ENCODE measurements at places on chromosomes 1 and 21. TPM values are rescaled to one million over a fixed set of nuclear protein-coding genes. Genes with fewer than 3 reads are reported as not detected.

DNA sequence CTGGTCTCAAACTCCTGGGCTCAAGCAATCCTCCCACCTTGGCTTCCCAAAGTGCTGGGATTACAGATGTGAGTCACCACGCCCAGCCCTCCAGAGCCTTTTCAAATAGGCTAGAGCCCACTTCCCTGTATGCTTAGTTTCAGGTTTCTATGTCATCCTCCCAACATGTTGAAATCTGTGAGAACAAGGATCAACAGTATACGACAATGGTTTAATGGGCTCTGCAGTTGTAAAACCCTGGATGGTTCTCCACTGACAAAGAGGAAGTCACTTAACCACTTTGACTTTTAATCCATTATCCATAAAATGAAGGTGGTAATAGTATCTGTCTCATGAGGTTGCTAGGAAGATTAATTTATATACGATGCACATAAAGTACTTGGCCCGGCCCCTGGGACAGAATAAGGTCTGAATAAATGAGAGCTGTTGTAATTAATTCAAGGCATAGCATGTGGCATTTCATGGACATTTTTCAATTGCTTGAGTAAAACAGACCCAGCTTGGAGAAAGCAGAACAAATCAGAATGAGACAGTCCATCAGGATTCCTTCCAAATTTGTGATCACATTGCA lies 113.9 kb upstream of the ZNF648 start:
- peak; percentile 70 for DNase-seq

GRCh38 chr21:33374450-33375096 lies 28.6 kb upstream of the IFNGR2 start:
- DNase-seq, result peak; percentile 63

The TXNIP gene
- 11.9 TPM for total RNA-seq

DNA sequence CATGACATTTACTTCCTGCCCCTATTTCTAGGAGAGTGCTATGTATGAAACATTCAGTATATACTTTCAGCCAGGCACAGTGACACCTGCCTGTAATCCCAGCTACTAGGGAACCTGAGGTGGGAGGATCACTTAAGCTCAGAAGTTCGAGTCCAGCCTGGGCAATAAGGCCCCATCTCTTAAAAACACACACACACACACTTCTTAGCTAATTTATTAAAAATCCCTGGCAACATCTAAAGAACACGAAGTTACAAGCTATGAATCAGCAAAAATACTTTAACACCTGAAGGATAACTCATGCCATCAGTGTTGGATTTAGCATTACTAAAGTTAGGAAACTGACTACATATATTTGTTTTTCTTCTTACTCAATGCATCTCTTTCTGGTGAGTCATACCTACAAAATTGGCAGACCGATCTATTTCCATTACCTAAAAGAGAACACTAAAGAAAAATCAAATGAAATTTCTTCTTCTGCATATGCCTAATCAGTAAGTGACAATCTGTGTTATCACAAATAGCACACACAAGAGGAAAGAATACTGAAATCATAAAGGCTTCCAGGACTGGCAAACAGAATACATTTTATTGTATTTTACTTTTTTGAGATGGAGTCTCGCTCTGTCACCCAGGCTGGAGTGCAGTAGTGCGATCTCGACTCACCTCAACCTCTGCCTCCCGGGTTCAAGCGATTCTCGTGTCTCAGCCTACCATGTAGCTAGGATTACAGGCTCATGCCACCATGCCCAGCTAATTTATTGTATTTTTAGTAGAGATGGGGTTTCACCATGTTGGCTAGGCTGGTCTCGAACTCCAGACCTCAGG lies 41.4 kb downstream of the RNF115 start:
- DNase-seq, result peak; percentile 91

GRCh38 chr21:37711836-37712568 lies 204.3 kb downstream of the KCNJ6 start:
- peak; percentile 65 for DNase-seq

The SLC44A5 gene
- total RNA-seq, result 0.53 TPM

The UBE2J2 gene
- 125 TPM for total RNA-seq

- no peak for DNase-seq
These were observed 4.5 kb downstream of the EPHX1 start for GRCh38 chr1:225814381-225814780.

DNA sequence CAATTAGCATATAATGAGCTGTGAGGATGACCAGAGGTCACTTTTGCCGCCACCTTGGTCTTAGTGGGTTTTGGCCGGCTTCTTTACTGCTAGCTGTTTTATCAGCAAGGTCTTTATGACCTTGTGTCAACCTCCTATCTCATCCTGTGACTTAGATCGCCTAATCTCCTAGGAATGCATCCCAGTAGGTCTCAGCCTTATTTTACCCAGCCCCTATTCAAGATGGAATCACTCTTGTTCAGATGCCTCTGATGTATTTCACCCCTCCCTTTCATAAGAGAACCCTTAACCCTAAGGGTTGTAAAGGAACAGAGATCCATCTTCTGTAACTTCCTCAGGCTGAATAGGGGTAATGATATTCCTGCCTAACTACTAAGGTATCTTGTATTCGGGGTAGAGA lies 58.9 kb upstream of the PALMD start:
- no peak for DNase-seq

GRCh38 chr21:37060296-37060695 lies 12.6 kb downstream of the PIGP start:
- DNase-seq, result peak; percentile 97

GRCh38 chr1:6509919-6510291 lies 18.4 kb upstream of the PLEKHG5 start:
- DNase-seq, result no peak

DNA sequence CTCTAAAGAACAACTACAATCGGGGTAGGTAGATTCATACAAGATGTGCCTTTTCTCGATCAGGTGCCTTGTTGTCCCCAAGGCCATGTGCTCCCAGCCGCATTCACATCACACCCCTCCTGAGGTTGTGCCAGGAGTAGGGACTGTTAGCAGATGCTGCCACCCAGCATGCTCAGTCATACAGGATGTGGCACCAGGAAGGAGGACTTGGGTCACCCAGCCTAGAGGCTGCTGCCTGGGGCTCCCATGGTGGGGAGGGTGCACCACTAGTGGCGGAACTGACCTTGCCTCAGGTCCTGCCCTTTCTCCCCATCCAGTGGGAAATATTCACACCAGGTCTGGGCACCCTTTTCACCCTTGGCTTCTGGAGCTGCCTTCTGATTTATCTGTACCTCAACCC lies 8.3 kb downstream of the TEX35 start:
- DNase-seq, result no peak

DNA sequence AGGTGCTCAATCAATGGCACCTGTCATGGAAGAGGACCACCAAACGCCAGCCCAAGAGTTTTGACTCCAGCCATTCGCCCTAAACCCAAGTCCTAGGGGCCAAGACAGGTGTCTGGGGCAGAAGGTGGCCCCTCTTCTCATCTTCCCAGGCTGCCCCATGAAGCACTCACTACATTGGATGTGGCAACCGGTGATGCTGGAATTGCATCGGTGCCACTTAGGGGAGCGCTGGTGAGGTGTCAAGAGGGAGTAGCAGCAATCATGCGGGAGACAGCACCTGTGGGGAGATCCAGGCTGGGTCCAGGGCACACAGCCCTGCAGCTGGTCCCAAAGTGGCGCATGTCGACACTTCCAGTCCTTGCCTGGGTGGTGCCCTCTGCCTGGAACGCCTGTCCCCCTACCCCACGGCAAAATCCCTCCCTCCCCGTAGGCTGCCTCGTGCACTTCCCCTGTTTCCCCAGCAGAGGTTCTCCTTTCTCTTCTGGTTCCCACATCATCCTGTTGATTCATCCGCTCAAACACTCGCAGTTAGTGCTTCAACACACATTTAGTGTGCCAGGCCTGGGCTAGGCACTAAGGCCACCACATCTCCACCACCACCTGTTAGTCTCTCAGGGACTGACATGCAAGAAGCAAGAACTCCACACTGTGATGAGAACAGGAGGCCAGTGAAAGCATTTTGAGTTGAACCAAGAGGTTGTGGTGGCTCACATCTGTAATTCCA lies 18.5 kb downstream of the PLA2G2D start:
- DNase-seq, result peak; percentile 62

- DNase-seq, result peak; percentile 45
These were observed 23.2 kb downstream of the CD1D start for GRCh38 chr1:158203693-158204457.

DNA sequence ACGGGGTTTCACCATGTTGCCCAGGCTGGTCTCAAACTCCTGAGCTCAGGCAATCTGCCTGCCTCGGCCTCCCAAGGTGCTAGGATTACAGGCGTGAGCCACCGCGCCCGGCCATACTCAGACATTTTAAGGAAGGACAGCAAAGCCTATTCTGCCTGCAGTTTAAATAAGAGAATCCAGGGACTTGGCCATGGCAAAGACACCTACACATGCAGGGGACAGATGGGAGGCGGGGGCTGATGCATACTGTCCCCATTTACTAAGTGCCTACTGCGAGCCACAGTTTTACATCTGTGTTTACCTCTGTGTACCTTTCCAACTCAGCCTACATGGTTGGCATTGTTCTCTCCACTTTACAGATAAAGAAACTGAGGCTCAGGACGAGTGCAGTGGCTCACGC lies 25.4 kb downstream of the LDLRAD2 start:
- no peak for DNase-seq

DNA sequence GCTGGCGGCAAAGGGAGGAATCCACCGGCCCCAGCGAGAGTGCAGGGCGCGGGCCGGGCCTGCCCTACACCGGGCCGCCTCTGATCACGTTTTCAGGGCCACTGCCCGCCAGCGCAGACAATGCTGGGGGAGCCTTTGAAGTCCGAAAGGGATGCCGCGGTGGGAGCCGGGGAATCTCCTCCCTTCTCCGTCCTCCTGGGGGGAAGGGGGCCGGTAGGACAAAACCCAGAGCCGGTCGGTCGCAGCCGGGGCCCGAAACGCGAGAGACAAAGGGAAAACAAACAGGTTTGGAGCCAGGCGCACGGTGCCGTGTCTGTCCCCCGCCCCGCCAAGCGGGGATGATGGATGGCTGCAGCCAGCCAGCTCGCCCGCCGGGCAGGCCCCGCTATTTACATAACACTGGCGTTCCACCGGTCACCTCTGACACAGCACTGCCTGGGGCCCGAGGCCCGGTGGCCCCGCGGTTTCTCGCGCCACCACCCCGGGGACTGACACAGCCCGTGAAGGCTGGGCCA lies 92.0 kb downstream of the CASZ1 start:
- no peak for DNase-seq

All from HT1080 (cell line).